Lower leg skin (tissue), 4 donors: ENCODE measurements at places on chromosomes 5 and 9.

GRCh38 chr5:55711507-55712022 lies 559 bp downstream of the SLC38A9 start:
- DNase-seq, result no peak

DNA sequence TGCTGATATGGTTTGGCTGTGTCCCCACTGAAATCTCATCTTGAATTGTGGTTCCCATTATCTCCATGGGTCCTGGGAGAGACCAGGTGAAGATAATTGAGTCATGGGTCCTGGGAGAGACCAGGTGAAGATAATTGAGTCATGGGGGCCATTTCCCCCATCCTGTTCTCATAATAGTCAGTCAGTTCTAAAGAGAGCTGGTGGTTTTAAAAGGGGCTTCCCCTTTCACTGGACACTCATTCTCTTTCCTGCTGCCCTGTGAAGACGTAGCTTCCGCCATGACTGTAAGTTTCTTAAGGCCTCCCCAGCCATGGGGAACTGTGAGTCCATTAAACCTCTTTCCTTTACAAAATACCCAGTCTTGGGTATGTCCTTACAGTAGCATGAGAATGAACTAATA lies 99.6 kb downstream of the TRIM32 start:
- DNase-seq, result no peak

DNA sequence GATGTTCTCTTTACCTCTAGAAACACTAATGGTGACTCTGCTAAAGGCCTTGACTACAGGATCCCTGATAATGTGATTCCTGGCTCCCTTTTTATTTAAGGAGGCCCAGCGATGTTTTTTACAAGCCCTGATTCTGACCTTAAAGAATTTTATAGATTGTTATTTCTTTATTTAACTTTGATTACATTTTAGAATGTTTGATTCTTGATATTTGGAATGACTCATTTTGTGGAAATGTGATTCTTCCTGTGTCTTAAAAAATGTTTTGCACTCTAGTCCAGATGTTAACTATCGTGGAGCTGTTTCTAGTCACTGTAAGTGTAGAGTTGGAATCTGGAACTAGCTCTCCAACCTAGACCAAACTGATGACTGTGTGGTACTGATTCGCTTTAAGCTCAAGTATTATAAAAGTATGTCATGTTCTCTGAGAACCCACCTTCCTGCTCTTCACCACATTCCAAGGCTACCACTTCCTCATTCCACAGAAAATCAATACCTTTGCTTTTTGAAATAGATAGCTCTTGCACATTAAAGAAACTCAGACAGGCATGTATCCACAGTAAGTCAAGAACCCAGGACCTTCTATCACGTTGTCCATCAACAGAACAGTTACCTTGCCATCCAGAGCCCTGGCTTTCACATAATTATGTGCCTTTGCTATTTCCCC lies 65.2 kb downstream of the JMY start:
- DNase-seq, result no peak

DNA sequence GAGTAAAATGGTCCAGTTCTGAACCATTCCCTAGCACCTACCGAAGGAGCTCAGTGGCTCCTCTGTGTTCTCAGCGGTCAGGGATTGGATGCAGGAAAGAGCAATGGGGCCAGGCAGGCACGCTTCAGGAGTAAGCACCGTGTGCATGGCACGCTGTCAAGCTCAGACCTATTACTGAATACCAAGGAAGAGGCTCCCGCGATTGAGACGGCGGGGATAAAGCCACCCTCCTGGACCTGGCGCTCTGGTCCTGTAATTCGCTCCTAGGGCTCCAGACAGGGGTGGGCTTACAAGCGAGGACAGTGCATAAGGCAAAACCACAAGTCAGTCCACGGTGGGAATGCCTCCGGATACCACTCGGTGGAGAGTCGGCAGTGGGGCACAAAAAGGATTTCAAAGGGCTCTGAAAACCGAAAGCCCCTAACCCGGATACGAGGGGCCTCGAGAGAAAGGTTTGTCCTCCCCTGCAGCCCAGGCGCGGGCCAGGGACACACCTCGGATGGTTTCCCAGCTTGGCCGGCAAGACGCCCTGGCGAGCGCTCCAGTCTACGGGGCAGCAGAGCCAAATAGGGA lies 988 bp downstream of the OXCT1 start:
- peak; percentile 24 for DNase-seq

DNA sequence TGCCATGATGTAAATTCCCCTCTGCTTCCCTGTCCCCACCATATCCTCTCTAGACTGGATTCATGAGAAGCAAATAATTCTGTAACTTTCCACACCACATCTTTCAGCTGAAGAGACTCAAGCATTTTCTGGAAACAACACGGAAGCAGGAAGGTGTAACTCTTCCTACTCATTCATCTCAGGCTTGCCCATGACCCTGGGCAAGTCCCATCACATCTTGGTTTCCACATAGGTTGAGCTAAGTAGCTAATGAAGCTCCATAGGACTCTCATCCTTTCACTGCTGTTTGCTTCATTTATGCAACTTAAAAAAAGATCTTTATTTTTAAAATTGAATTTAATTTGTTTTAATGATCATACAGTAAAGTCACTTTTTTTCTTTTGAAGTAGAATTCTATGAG lies 32.7 kb upstream of the STARD4 start:
- DNase-seq, result no peak

DNA sequence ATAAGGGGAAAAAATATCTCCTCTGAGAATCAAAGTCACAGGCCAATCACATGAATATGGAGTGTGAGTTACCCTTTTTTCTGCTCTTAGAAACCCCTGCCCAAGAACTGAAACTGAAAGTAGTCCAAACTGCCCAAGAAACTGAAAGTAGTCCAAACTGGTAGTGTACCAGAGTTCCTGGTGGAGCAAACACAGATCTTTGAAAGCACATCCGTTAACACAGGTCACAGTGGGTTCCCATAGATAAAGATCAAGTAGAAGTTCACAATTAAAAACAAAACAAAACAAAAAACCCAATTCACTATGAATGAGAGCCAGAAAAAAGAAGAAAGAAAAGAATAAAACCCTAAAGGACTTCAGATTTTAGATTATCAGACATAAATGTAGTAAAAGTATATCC lies 332.4 kb upstream of the EFNA5 start:
- no peak for DNase-seq

GRCh38 chr5:76219636-76220035 lies 136.5 kb downstream of the SV2C start:
- no peak for DNase-seq

GRCh38 chr5:142023836-142024235 lies 11.0 kb upstream of the GNPDA1 start:
- no peak for DNase-seq

DNA sequence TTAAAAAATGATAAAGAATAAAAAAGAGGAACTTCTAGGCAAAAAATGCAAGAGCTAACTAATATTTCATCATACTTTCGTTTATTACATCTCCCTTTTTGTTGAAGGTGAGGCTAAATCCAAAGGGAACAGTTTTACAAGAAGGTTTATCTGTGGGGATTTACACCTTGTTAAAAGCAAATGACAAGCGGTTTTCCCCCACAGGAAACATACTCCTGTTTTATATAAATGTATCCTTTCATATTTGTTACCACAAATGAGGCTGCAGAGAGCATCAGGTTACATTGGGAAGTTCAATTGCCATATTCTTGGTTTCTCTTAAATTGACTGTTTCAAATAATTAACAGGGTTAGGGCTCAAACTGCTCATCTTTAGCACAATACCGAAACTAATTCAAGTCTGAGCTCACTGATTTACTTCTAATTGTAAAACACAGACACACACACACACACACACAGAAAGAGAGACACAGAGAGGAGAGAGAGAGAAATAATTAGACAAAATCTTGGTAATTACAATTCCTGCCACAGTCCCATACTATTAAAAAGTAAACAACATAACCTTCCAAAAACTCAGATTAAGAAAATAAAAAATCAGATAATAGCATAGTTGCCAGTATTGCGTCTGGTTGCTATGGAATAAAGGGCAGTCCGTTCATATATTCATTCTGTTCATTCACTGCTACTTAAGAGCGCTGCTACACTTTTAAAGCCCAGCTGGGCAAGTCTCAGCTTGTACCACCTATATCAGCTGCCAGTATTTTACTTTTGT lies 17.1 kb downstream of the RFX3 start:
- DNase-seq, result no peak

DNA sequence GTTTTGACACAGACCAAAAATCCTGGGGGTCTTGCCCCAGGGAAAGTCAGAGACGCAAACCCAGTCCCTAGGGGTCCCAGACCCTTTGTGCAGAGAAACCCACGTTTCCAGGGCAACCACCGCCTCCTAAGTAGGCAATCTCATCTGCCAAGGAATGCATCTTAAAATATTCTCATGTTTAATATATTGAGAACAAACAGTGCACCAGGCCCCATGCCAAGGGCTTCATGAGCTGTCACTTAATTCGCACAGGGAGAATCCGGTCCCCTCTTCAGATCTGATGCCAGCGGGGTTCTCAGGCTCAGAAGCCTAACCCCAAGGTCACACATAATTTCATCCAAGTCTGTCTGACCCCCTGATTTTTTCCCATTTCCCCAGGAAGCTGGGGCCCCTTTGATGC lies 28.8 kb downstream of the CPLX2 start:
- DNase-seq, result no peak

- no peak for DNase-seq
Measured at GRCh38 chr5:137566780-137567179, 67.7 kb upstream of the SPOCK1 start.

DNA sequence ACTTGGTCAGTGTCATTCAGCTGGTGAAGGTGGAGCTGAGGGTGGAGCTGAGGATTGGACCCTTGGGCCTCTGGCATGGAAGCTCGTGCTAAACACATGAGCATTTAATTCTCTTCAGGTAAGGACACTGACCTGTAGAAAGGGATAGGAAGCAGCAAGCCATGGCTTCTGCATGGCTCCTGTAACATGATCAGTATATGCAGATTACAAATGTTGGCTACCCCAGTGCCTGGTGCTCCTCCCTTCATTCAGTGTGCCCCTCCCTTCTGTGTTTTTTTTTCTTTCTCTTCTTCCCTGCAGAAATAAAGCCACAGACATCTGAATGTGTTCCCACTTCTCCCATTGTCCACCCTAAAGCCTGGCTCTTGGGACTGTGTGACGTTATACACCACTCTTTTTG lies 52.9 kb downstream of the ARHGAP26 start:
- DNase-seq, result peak; percentile 34

DNA sequence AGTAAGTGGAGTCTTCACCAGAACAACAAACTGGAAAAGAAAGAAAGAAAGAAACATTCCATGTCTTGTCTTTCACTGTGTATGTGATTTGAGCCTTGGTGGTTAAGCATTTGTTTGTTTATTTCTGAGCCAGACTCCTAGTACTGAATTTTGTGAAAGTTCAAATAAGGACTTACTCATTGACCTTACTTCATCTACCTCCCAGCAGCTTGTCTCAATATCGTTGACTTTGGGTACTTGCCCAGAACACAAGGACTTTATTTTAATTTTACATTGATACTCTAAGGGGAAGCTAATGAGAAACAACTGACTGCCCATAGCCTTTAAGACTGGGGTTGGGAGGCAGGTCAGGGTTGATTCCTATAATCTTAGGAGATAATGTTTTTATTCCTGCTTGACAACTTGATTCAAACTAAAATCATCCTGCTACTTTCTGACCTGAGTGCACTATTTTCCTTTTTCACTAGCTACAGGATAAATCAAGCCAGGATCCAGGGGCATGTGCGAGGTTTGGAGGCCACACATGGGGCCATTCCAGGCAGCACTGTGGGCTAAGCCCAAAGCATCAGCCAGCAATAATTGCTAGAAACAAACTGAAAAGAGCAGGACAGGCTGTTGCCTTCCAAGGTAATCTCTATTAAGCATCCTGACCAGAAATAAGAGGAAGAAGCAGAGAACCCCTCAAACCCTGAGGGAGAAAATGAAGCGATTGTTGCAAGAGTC lies 138.9 kb upstream of the RUSC2 start:
- no peak for DNase-seq

DNA sequence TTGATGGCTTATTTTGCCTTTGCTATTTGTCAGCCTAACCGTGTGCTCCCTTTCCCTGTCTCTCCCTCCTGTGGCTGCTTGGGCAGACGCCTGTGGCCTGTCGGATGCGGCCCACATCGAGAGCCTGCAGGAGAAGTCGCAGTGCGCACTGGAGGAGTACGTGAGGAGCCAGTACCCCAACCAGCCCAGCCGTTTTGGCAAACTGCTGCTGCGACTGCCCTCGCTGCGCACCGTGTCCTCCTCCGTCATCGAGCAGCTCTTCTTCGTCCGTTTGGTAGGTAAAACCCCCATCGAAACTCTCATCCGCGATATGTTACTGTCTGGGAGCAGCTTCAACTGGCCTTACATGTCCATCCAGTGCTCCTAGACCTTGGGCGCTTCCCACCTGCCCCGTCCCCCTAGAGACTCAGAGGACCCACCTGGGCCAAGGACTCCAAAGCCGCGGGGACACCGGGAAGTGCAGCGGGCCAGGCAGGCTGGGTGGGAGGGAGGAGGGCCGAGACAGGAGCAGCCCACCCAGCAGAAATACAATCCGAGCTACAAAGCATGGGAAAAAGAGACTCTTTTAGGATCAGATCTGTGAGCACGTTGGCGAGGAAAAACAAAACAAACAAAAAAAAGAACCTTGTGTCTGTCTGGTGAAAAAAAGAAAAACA lies 10.6 kb downstream of the NR2F1 start:
- no peak for DNase-seq

GRCh38 chr9:120099065-120099464 lies 480.9 kb downstream of the CDK5RAP2 start:
- DNase-seq, result no peak

GRCh38 chr5:78419396-78419795 lies 59.0 kb downstream of the SCAMP1 start:
- no peak for DNase-seq

DNA sequence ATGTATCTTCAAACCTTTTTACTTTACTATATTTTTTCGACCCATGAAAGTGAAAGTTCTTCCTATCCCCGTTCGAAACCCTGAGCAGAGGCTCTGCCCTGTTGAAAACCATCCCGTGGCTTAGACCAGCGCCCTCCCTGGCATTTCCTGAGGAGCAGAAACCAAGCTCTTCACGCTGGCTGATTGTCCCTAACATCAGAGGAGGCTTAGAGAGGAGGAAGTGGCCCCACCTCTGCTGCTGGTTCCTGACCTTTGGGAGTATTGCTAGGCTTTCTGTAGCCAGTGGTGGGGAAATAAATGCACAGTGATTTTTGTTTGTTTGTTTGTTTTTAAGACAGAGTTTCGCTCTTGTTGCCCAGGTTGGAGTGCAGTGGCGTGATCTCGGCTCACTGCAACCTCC lies 4.2 kb upstream of the PTGES start:
- no peak for DNase-seq

GRCh38 chr5:159992566-159992965 lies 16.4 kb upstream of the TTC1 start:
- DNase-seq, result no peak

DNA sequence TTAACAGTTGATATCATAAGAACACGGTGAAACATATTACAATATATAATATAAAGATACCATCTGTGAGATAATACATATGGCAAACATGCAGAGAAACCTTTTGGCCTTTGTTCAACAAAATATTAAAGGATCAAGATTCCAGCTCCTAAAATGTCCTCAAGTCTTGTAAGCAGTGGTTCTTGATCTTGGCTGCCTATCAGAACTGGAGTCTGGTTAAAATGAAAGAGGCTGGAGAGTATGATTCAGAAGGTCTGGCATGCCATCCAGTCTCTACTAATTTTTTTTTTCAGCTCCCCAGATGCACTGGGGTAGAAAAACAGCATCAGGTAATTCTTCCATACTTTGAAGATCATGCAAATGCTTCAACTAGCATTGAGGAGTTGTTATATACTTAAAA lies 83.2 kb downstream of the TNC start:
- DNase-seq, result no peak

- no peak for DNase-seq
Measured at GRCh38 chr5:17401470-17402288, 96.4 kb upstream of the TAF11L2 start.

GRCh38 chr9:107707915-107708441 lies 218.4 kb upstream of the KLF4 start:
- no peak for DNase-seq

GRCh38 chr5:34718516-34718915 lies 62.4 kb downstream of the RAI14 start:
- DNase-seq, result no peak
